ENCODE measurements at places on chromosomes 7 and 10.

DNA sequence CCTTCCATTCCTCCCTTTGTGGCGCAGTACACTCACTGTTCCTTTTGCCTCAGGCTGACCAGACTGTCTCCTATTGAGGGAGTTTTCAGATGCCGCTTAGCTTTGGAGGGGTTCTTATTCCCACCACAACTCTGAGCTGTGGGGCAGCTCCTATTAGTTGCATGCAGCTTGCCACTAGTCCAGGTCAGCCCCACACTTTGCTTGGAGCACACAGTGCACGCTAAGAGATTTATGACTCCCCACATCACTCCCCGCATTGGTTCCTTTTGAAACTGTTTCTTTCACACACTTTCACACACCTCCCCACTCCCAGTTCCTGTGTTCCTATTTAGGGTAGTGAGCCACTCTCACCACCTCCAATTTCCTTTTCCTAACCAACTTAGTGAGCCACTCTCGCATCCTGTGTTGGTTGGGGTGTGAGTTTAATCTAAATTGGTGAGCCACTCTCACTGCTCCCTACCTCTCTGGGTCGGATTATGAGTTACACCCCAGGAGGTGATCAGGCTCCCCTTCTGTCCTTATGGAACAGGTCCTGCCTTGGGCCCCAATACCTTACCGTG lies 10.4 kb upstream of the ZNF485 start:
- no peak for DNase-seq

- no peak for DNase-seq
Measured at GRCh38 chr10:23070913-23071218, 24.5 kb upstream of the MSRB2 start.

DNA sequence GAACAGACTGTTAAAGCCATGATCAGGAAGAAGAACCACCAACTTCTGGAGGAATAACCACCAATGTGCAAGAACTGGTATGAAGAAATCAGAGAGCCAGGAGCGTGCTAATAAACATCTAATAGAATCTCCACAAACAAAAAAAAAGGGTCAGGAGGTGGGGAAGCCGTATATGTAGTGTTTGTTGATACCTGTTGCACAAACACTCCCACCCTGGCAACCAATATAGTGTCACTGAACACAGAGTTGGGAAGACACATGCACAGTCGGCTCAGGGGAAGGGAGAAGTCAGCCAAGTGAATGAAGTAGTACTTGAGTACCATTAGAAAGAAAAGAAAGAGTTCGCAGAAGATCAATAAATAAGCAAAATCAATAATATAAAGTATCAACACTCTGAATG lies 400.1 kb downstream of the PARD3 start:
- no peak for DNase-seq

DNA sequence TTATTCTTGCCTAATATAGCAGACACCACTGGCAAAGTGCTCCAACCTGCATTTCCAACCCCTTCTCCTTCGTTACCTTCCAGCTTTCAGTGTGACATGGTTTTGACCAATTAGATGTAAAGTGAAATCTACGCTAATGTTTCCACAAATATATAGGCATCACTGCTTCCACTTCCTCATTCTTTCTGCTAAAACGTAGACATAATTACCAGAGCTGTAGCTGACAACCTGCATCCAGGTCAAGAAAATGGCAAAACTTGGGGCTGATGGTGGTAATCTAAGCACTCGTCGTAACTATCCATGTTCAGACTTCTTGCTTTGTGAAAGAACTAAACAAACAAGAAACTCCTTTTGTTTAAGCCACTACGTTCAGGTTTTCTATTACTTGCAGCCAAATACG lies 41.8 kb upstream of the COL1A2 start:
- no peak for DNase-seq

GRCh38 chr10:66788178-66788987 lies 137.5 kb upstream of the LRRTM3 start:
- DNase-seq, result no peak

GRCh38 chr7:12557282-12557681 lies 13.2 kb upstream of the SCIN start:
- DNase-seq, result no peak

DNA sequence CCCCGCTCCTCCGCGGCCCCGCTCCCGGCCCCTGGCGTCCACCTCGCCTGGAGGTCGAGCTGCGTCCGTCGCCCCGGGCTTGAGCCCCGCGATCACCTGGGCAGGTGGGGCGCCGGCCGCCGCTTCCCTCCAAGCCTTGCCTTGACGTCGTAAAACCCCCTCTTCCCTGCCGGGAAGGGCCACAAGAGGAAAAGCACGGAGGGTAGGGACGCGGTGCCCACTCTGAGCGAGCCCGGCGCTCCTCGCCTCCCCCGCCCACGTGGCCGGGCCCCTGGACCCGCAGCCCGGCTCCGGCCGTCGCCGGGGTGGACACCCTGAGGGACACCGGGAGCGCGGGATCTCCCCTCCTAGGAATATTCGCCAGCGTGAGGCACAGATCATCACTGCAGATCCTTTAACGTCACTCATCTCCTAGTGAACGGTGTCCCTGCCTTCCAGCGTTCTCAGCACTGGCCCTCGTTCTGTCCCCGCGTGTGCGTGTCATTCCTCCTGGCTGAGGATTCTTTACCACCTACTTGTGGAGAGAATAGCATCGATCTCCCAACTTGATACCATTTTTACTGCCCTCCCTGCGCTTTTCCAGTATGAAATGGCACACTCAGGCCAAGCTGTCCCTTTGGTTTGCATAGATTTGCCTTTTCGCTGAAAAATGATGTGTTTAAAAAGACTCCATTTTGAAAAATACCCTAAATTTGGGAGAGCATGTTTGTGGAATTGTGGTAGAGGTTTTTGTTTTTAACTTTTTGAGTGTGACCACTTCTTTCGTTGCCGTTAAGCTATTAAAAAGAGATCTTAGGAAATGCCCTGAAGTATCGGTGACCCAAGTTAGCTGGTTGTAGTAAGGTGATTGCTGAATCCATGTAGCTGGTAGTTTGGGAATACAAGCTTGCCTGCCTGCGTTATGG lies 649 bp downstream of the ACTR3B start:
- DNase-seq, result peak; percentile 39

- no peak for DNase-seq
Measured at GRCh38 chr10:103512591-103513379, 19.3 kb downstream of the NEURL1 start.

DNA sequence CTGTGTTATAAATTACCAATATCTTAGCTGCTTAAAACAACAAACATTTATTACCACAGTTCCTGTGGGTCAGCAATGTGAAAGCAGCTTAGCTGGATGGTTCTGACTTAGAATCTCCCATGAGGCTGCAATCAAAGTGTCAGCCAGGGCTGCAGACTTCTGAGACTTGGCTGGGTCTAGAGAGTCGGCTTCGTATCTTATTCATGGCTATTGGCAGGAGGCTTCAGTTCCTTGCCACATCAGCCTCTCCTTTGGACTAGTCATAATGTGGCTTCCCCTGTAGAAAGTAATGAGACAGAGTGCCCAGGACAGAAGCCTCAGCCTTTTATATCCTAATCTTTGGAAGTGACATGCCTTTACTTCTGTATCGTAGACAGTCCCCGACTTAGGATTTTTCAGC lies 27.3 kb downstream of the RALA start:
- no peak for DNase-seq

GRCh38 chr10:65375528-65375927 lies 1550.3 kb upstream of the LRRTM3 start:
- DNase-seq, result no peak

DNA sequence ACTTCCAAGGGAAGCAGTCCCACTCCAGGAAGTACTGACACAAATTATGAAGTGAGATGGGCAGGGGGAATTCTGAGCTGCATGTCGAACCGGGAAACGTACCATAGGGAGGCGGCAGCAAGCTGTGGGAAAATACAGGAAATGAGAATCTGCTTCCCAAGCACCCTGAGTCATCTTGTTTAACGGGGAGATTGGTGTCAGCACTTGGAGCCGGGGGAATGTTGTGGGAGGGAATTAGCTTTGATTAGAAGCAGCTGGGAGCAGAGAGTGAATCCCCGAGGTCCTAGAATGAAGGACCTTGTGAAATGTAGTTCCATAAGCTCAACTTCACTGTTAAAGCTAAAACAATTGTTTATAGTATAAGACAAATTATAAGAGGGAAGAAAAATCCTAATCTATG lies 141.4 kb upstream of the PRKCQ start:
- DNase-seq, result no peak

DNA sequence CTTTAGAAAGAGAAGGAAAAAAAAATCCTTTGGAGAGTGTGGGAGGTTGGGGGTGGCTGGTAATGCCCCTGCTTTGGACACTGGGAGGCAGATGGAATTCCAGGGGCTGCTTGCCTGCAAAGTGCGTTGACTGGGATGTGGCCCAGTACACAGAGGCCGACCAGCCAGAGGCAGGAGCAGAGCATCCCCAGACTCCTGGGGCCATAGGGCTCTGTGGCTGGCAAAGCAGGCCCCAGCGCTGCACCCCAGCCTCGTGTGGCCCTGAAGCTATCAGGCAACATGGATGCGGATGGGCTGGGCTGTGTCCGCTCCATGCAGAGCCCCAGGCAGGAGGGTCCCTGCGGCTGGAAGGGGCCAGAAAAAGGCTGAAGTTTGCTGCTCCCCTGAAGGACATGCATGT lies 361.6 kb upstream of the FZD8 start:
- DNase-seq, result no peak

GRCh38 chr7:37924491-37925041 lies 4.1 kb downstream of the EPDR1 start:
- no peak for DNase-seq

GRCh38 chr7:80472491-80473200 lies 39.2 kb downstream of the GNAT3 start:
- no peak for DNase-seq

- DNase-seq, result no peak
Measured at GRCh38 chr10:110898391-110898790, 20.6 kb downstream of the BBIP1 start.

GRCh38 chr10:109618301-109618700 lies 305.0 kb downstream of the XPNPEP1 start:
- no peak for DNase-seq

GRCh38 chr7:49264530-49264929 lies 340.2 kb downstream of the CDC14C start:
- no peak for DNase-seq

- DNase-seq, result no peak
Measured at GRCh38 chr10:7424315-7424714, 13.5 kb upstream of the SFMBT2 start.

DNA sequence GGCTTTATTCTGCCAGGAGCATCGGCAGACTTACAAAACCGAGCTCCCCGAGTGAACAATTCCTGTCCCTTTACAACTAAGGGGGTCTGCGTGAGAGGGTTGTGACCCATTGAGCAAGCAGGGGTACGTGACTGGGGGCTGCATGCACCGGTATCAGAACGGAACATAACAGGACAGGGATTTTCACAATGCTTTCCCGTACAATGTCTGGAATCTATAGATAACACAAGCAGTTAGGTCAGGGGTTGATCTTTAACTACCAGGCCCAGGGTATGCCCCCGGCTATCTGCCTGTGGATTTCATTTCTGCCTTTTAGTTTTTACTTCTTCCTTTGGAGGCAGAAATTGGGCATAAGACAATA lies 38.1 kb upstream of the GSDME start:
- DNase-seq, result no peak

GRCh38 chr7:79420464-79420863 lies 33.0 kb downstream of the MAGI2 start:
- DNase-seq, result no peak

GRCh38 chr10:70655316-70655715 lies 17.0 kb upstream of the ADAMTS14 start:
- no peak for DNase-seq

GRCh38 chr10:51034769-51035168 lies 39.5 kb upstream of the PRKG1 start:
- DNase-seq, result no peak

DNA sequence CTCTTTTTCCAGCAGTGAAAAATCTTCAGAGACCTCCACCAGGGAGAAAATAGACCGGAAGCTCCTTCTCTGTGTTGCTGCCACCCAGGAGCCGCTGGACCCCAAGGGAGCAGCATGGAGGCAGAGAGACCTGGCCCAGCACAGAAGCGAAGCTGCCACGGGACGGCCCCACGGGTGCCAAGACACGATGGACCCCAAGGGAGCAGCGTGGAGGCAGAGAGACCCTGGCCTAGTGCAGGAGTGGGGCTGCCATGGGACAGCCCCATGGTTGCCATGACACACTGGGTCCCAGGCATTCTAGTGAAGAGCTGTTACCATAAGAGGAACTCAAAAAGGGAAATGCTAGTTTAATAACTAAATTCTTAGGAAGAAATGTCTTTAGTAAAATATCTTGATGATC lies 186.3 kb downstream of the PTPRN2 start:
- DNase-seq, result no peak

GRCh38 chr7:78542541-78542940 lies 744.0 kb downstream of the PHTF2 start:
- no peak for DNase-seq

DNA sequence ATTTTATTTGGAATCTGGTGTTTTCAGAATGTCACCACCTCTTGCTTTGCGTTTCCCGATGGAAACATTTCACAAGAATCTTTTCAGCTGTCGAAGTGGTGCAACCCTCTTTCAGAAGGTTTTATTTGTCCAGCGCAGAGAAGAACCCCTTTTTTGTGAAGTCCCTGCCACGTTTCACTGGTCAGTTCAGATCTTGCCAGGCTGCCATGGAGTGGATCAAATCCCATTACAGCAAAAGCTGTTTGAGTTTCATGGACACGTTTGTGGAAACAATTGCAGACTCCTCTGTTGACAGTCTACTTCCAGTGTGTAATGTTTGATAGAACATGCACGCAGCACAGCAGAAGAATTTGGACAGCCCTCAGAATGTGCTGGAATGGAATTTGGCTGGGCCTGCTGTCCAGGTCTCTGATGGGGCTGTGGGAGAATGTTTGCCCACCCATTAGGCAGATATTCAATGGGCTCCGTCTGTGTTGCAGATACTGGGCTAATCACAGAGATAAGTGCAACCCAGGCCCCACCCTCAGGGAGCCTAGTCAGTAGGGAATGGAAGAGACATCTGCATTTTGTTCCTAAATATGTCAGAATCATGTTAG lies 143.2 kb downstream of the GRK5 start:
- peak; percentile 12 for DNase-seq

GRCh38 chr7:33854801-33855350 lies 50.5 kb upstream of the BMPER start:
- DNase-seq, result no peak

DNA sequence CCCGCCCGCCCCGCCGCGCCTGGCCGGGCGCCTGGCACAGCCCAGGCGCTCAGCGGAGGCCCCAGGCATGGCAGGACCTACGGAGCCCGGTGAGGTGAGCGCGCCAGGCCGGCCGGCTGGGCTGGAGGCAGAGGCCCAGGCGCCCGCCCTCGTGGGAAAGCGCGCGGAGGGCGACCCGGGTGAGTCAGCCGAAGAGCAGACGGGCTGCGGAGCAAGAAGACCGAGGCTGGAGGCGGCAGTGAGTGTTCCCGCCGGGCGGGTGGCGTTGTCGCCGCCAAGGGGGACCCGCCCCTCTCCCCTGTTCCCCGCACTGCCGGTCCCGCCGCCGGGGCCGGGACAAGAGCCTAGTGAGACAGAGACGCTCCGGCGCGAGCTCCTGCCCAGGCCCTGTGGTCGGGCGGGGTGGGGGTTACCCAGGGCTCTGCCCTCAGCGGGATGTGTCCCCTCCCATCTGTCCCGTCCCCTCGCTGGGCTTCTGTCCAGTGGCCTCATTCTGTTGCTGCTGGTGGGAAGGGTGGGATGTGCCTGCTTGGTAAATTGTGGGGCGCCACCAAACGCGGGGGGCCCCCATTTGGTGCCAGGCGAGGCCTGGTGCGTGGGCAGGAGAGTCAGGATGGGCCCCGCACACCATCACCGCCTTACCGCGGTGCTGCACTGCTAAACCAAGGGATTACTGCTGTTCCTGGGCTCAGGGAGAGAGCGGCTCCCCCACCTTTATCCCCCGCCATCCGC lies 17.0 kb upstream of the NODAL start:
- peak; percentile 48 for DNase-seq

- DNase-seq, result peak; percentile 69
Measured at GRCh38 chr10:113385021-113385999, 167.5 kb upstream of the HABP2 start.
